ENCODE measurements at places on chromosomes 13 and 19. TPM values are rescaled to one million over a fixed set of nuclear protein-coding genes. Genes with fewer than 3 reads are reported as not detected.

TNFAIP8L1 gene
- total RNA-seq: 1.9 TPM

- ATAC-seq: no peak
Observed at GRCh38 chr19:32311371-32311770, 34.0 kb upstream of the ZNF507 start.

- ATAC-seq: no peak
Observed at GRCh38 chr19:38055010-38055409, 148.0 kb downstream of the SIPA1L3 start.

DNA sequence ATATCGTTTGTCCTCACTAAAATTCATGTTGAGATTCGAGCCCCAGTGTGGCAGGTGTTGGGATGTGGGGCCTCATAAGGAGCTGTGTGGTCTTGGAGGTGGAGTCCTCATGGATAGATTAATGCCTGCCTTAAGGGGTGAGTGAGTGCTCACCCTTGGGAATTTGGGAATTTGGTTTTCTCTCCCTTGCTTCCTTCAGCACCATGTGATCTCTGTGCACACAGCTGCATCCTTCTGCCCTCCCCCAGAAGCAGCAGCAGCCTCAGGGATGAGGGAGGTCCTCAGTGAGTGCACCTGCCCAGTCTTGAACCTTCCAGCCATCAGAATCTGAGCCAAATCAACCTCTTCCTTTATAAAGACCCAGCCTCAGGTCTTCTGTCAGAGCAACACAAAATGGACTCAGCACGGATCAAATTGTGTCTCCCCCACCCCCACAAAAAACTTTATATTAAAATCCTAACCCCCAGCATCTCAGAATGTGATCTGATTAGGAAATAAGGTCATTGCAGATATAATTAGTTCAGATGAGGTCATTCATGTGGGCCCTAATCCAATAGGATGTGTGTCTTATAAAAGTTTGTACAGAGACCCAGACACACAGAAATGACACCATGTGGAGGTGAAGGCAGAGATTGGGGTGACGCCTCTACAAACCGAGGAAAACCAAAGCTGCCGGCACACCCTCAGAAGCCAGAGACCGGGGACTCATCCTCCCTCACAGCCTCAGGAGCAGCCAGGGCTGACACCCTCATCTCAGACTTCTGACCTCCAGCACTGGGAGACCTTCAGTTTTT lies 12.9 kb downstream of the CYTH2 start:
- no peak for ATAC-seq

- no peak for ATAC-seq
Observed at GRCh38 chr13:78497702-78498355, 105.5 kb downstream of the POU4F1 start.

Data from motor neuron (in vitro differentiated cells).